NCI-H1930 (cell line): ENCODE measurements at places on chromosomes 7 and 10.

DNA sequence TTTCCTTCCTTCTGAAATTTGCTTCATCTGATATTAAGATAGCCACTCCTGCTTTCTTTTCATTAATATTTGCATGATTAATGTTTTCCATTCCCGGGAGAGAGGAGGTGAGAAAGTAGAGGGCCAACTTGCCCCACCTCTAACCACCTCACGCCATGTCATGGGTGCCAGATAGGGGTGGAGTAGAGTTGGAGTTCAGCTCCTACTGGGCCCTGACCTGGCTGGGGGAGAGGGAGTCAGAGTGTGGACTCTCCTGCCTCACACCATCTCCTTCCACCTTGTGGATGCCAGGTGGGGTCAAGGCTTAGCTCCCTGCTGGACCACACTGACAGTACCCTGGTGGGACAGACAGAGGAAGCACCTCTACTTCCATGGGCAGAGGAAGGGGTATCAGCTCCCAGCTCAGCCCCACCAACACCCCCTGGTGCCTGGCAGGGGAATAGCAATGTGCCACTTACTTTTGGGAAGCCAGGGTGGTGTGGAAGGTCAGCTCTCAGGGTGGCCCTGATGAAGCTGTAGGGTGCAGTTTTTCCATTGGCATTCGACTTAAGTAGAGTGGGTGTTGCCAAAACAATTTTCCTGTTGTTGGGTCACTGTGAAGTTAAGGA, 28.0 kb downstream of the CHST12 start:
- DNase-seq = no peak

- DNase-seq = no peak
Observed at GRCh38 chr7:47951374-47951773, 3.1 kb upstream of the PKD1L1 start.

- no peak for DNase-seq
Observed at GRCh38 chr10:48213047-48213446, 61.4 kb downstream of the FRMPD2 start.

GRCh38 chr7:134339475-134339874, 22.7 kb upstream of the SLC35B4 start:
- no peak for DNase-seq

DNA sequence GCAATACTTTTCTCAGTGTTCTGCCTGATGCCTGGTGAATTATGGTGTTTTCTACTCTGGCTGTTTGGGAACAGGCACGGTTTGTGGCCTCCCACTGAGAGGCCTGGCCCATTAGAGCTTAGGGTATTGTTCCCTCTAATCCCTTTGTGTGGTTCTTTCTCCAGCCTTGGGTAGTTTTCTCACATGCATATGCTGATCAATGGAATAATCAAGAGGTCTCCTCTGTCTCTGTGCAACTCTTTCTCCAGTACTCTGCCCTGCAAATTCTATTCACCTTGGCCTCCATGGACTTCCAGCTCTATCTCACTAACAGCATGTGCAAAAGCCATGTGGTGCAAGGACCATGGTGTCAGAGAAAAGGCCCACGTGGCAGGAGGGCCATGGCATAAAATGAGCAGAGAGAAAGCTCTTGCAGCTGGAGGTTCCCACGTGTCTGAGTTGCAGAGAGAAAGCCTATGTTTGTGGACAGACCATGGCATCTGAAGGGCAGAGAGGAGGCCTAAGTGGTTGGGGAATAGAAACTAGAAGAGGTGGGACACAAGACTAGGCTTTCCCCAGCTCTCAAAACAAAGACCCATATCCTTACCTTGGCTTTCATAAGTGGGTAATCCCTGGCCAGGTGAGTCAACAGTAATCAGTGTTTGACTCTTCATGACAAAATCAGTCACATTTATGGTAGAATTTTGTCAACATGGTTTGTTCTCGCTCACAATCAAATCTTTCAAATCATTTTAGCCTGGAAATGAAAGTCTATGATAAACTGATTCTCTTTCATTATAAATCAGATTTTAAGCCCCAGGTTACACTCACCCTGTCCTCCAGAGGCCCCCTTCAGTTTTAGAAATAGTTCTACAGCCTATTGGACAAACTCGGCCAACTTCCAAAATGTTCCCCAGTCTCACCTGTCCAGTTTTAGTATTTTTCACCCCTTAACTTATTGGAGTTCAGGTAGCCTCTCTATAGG, 17.3 kb downstream of the OPALIN start:
- no peak for DNase-seq

DNA sequence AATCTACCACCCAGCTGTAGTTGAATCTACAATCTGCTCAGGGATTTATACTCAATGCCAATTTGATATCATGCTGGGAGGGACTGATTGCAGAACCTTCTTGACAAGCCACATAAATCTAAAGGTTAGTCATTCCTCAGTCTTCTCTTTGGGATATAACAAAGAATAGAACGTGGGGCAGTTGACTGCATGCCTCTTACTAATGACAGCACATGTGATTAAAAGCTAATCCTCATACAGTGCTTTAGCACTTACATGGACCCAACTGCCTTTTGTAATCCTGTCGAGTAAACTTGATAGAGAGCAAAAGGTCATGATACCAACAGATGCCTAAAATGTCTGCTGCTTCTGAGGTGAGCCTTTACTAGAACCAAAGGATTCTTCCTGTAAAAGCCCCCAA, 12.3 kb downstream of the KLHL7 start:
- DNase-seq = no peak

GRCh38 chr10:50988792-50989191, 85.5 kb upstream of the PRKG1 start:
- no peak for DNase-seq

DNA sequence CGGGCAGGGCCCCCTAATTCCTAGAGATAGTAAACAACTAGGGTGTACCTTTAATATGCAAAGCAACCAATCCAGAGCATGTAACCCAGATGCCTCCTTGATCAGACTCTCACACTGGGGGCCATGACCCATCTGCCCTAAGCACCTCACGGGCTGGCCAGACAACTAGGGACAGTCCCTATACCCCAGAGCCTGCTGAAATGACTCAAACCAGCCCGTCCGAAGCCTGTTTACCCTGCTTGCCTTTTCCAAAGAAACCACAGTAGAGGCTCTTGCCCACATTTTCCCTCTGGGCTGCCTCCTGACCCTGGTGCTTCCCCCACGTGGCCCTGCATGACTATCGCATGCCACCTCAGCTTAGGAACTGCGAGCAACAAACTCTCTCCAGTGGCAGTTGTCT, 46.2 kb downstream of the RGS10 start:
- DNase-seq = no peak

GRCh38 chr10:75407713-75408508, 6.3 kb upstream of the ZNF503 start:
- DNase-seq = no peak

- no peak for DNase-seq
Observed at GRCh38 chr10:101897633-101898032, 54.0 kb upstream of the KCNIP2 start.
